Memory B cell (primary cell): ENCODE measurements at places on chromosomes 6 and 20.
A peak's percentile ranks its signal among the peaks of the same experiment; 100 is the strongest.

- no peak overlapping the region for H3K27ac ChIP-seq
- DNase-seq = no peak
- no peak overlapping the region for H3K4me3 ChIP-seq
- no peaks in the 10 kb centered on the region for H3K4me1 ChIP-seq
- no peaks in the 10 kb centered on the region for H3K36me3 ChIP-seq
- H3K27me3 ChIP-seq = peaks cover 11% of the 10 kb centered on the region
Observed at GRCh38 chr20:4166726-4167035, 151.3 kb upstream of the RNF24 start.

GRCh38 chr6:79450984-79451383, 86.2 kb downstream of the LCA5 start:
- DNase-seq = no peak
- H3K4me3 ChIP-seq = no peak overlapping the region
- no peak overlapping the region for H3K27ac ChIP-seq
- H3K4me1 ChIP-seq = no peaks in the 10 kb centered on the region
- H3K36me3 ChIP-seq = no peaks in the 10 kb centered on the region

DNA sequence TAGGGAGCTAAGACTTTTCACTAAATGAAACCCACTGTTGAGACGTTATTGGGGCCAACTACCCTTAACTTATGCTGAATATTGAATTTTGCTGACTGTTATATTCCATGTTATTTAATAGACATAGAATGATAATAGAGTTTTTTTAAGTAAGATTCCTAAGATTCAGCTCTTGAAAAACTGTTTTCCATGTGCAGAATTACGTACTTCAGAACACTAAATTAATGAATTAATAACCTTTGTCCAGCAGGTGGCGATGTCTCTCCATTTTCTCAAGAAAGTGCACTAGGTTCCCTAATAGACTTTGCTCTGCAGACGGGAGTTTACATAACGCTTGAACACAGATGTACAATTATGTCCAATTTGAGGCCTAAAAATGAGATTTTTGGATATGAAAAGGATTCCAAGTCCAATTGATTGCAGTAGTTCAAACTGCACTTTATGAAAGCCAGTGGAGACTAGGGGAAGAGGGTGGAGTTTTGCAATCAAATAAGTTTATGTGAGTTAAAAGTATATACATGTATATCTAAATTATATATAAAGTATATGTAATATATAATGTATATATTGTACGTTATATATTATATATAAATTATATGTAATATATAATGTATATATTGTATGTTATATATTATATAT, 282.1 kb downstream of the UST start:
- DNase-seq = peak; percentile 77
- H3K27ac ChIP-seq = peak overlapping the region; percentile 11
- H3K36me3 ChIP-seq = peaks cover 10% of the 10 kb centered on the region
- H3K27me3 ChIP-seq = no peaks in the 10 kb centered on the region
- peaks cover 11% of the 10 kb centered on the region for H3K4me1 ChIP-seq

DNA sequence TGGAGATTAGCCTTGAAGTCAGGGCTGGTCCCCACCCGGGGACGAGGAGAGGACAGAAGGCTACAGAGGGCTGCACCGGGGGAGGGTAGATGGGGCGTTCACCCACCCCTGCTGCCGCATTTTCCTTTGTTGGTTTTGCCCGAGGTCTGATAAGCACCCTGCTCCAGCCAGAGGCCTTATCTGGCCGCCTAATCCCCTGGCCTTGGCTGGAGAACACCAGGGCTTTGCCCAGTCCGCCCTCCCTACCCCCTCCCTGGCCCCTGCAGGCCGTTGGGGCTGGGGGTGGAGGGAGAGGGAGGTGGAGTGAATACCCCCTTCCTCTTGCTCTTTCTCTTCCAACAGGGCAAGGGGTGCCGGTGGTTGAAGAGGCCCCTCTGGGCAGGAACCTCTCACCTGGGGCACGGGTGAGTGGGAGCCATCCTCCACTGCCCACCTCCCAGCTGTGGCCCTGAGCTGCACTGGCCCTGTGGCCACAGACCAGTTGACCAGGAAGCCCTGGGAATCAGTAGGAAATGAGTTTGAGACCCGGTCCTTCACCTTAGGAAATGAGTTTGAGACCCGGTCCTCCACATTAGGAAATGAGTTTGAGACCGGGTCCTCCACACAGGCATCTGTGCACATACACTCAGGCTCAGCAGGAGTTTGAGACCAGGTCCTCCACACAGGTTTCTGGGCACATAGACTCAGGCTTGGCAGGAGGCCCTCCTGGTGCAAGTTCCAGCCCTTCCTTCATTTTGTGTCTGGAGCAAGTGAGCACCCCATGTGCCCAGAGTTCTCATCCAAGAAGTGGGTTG, 12.0 kb upstream of the GATA5 start:
- H3K4me3 ChIP-seq = no peak overlapping the region
- H3K4me1 ChIP-seq = no peaks in the 10 kb centered on the region
- H3K27ac ChIP-seq = no peak overlapping the region
- no peaks in the 10 kb centered on the region for H3K36me3 ChIP-seq
- no peak for DNase-seq

DNA sequence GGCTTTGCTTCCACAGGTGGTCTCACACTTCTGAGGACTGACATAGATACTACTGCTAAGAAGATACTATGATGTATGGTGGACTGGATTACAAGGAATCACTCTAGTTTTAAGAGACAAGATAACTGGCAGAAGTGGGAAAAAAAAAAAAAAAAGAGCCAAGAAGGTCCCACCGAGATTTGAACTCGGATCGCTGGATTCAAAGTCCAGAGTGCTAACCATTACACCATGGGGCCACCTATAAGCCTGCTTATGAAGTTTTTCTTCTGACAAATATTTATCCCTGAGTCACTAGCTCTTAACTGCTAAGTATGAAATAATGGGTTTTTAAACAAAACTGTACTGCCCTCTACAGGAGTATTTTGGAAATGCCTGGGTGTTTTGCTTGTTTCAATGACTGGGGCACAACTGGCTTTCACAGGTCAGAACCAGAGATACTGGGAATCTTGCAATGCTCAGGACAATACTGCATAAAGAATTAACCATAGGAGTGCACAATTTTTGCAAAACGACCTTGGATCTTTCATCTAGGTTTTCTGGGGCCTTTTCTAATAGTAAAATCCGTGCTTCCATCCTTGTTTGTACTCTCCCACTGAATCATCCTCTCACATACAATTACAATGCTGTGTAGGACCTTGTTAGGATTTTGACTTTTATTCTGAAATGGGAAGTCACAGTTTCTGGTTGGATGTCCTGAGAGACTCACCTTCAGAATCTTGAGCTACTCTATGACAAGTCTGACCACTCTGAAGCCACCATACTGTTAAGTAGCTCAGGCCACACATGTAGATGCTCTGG, 116.3 kb downstream of the OR2B2 start:
- no peak overlapping the region for H3K4me3 ChIP-seq
- DNase-seq = peak; percentile 76
- peaks cover 12% of the 10 kb centered on the region for H3K4me1 ChIP-seq
- no peaks in the 10 kb centered on the region for H3K36me3 ChIP-seq
- H3K27me3 ChIP-seq = no peaks in the 10 kb centered on the region

DNA sequence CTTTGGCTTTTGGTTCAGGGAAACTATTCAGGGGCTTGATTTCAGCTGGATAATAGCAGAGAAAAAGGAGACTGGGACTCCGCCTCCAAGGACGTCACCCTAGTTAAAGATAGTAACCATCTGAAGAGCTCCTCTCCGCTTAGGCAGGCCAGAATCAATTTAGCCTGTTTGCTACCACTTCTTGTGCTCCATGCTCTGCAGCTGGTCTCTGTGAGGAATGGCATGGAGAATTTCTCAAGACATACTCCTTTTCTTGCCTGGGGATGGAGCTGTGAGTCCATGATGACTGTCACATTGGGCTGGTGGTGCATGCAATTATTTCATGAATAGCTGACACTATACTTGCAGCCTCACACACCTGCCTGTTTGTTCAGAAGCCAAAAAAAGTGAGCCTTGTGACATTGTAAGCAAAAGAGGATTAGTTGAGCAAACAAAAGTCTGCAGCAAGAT, 61.4 kb downstream of the TXLNB start:
- DNase-seq = no peak
- no peak overlapping the region for H3K27ac ChIP-seq
- peaks cover 9% of the 10 kb centered on the region for H3K4me1 ChIP-seq
- peaks cover 11% of the 10 kb centered on the region for H3K36me3 ChIP-seq
- H3K4me3 ChIP-seq = no peak overlapping the region

GRCh38 chr20:2162125-2162822, 60.6 kb downstream of the STK35 start:
- H3K27ac ChIP-seq = no peak overlapping the region
- peaks cover 7% of the 10 kb centered on the region for H3K27me3 ChIP-seq
- H3K36me3 ChIP-seq = no peaks in the 10 kb centered on the region
- H3K4me1 ChIP-seq = no peaks in the 10 kb centered on the region

DNA sequence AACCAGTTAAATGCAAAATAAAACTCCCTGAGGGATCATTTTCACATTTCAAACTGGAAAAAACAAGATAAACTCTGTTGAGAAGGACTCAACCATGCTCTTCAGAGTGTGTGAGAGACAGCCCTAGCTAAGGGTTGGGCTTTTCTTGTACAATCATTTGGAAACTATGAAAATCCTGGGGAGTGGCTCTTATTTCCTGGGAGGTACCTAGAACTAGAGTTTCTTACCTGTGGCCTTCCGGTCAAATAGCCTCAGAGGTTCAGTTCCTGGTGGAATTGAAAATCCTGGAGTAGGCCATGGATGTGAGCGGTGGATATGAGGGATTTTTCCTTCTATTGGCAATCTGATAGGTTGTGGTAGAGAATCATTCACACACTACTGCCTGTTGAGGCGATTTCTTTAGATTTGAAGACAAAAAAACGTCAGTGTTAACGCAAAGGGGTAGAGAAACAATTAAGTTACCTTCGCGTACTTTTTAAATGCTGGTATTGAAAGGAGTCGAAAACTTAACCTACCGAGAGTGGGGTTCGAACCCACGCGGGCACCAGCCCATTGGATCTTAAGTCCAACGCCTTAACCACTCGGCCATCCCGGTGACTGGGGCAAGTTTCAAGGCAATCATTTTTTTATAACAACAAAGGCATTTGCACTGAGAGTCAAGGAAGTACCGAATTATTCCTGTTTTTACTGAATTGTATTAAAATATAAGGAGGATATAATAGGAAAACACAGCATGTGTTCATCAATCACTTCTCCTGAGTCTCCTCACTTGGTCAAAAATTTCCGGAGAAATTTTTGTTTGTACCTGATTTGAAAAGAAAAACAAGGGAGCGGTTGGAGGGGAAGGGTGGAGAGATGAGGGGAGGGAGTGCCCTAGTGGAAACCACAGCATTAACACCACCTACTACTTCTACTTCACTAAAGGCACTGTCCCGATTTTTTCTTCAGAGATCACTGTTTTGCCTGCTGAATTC, 191.3 kb downstream of the OR2B2 start:
- no peak overlapping the region for H3K4me3 ChIP-seq
- no peaks in the 10 kb centered on the region for H3K36me3 ChIP-seq
- no peak for DNase-seq
- H3K4me1 ChIP-seq = peaks cover 5% of the 10 kb centered on the region
- H3K27ac ChIP-seq = no peak overlapping the region

- no peaks in the 10 kb centered on the region for H3K27me3 ChIP-seq
- DNase-seq = no peak
- H3K4me1 ChIP-seq = peaks cover 5% of the 10 kb centered on the region
Observed at GRCh38 chr6:137637121-137637520, 142.9 kb upstream of the OLIG3 start.

- H3K4me1 ChIP-seq = peaks cover 6% of the 10 kb centered on the region
- H3K4me3 ChIP-seq = no peak overlapping the region
- H3K27me3 ChIP-seq = no peaks in the 10 kb centered on the region
- no peak for DNase-seq
- H3K27ac ChIP-seq = no peak overlapping the region
- no peaks in the 10 kb centered on the region for H3K36me3 ChIP-seq
Observed at GRCh38 chr20:53884859-53885541, 185.4 kb downstream of the BCAS1 start.

- no peak overlapping the region for H3K27ac ChIP-seq
- peaks cover 2% of the 10 kb centered on the region for H3K36me3 ChIP-seq
- H3K27me3 ChIP-seq = no peaks in the 10 kb centered on the region
Observed at GRCh38 chr6:136737374-136737844, 54.9 kb downstream of the MAP3K5 start.

- H3K36me3 ChIP-seq = no peaks in the 10 kb centered on the region
- peaks cover 36% of the 10 kb centered on the region for H3K27me3 ChIP-seq
- DNase-seq = no peak
- no peak overlapping the region for H3K4me3 ChIP-seq
Observed at GRCh38 chr20:36312724-36313441, 6.7 kb downstream of the DLGAP4 start.

DNA sequence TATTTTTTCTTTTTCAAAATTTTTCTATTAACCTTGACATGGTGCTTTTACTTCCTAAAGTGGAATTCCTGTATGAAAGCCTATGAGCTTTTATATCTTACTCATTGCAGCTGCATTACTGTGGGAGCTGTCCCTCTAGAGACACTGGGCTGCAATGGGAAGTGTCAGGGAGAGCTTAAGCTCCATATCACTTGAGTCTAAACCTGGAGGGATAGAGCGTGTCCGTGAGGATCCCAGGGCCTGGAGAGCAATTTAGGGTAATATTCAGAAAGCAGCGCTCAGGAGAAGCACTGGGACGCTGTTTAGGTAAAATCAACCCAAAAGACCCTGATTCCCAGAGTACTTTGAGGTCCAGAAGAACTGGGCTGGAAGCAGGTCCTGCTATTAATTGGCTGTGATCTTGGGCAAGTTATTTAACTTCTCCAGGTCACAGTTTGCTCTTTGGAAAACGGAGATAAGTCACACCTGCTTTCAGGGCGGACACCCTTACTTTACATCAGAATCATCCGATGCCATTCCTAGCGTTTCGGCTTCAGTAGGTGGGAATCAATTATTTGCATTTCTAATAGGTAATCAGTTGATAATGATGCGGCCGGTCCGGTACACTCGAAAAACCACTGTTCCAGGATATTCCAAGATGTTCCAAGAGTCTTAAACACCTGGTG, 628 bp upstream of the ERGIC3 start:
- peak overlapping the region; percentile 91 for H3K4me3 ChIP-seq
- DNase-seq = no peak
- H3K4me1 ChIP-seq = peaks cover 4% of the 10 kb centered on the region
- peak overlapping the region; percentile 71 for H3K27ac ChIP-seq
- peaks cover 4% of the 10 kb centered on the region for H3K36me3 ChIP-seq

- no peaks in the 10 kb centered on the region for H3K36me3 ChIP-seq
- DNase-seq = no peak
- H3K27ac ChIP-seq = no peak overlapping the region
- H3K27me3 ChIP-seq = no peaks in the 10 kb centered on the region
- H3K4me3 ChIP-seq = no peak overlapping the region
Observed at GRCh38 chr6:95784869-95785268, 207.5 kb downstream of the MANEA start.

DNA sequence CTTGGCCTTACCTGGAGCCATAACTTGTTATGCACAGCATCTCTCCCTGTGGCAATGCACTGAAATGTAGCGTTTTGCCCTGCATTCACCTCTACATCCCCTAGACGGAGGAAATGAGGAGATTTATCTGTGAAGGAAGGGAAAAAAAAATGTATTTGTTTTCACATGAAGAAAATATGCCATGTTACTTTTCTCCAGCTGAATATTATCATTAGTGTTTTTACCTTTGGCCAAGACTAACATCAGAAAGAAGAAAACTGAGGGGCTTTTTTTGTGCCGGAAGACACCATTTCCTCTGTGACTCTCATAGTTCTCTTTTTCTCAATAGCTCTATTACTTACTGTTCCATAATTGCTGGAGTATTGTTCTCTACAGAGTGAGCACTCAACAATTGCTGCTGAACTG, 280.4 kb downstream of the PTPRK start:
- peak overlapping the region; percentile 86 for H3K27ac ChIP-seq
- H3K4me1 ChIP-seq = peaks cover 10% of the 10 kb centered on the region
- peak overlapping the region; percentile 82 for H3K4me3 ChIP-seq
- H3K27me3 ChIP-seq = no peaks in the 10 kb centered on the region
